Adipocyte (in vitro differentiated cells): ENCODE measurements at places on chromosomes 2 and 18.

GRCh38 chr2:48600917-48601316 lies 16.7 kb upstream of the GTF2A1L start:
- DNase-seq: peak; percentile 51

GRCh38 chr2:159251296-159252173 lies 35.0 kb downstream of the WDSUB1 start:
- DNase-seq: peak; percentile 26

DNA sequence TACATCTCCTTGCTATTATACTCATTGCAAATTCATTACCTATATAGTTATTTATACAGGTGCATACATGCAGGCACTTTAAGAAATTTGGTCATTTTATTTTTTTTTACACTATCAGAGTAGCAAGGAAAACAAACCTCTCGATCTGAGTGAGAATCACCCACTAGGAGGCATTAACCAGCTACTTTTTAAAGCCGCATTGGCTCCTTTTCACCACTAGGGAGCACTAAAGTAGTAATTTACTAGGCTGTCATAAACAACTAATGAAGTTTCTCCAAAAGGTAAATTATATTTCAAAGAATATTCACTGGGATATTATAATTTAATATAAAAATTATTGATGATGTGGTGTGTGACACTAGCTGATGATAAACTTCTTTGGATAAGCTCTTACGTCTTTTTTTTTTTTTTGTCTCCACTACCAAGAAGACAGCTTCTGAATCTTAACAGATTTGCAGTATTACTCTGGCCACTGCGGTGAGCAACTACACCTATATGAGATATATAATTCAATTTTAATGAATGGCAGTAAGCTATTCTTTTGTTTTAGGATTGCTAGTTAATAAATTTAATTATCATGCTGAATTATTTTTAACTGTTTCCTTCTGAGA lies 101.9 kb downstream of the NOL4 start:
- peak; percentile 81 for DNase-seq

GRCh38 chr2:233061591-233062450 lies 1.7 kb downstream of the INPP5D start:
- no peak for DNase-seq

DNA sequence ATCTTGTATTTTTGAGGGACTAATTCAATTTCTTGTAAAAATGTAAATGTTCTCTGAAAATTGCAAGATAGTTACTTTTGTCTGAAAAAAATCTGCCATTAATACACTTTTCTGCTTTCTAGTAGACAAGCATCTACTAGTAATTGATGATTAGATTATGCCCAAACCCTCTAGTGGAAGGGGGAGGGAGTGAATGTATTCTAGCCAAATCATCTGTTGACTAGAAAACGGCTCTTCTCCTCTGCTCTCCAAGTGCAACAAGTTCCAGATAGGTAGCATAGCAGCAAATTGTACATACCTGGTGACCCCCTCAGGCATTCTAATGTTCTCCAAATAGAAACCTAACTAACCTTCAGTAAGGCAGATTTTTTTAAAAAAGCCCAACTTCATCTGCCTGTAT lies 58.6 kb downstream of the RELCH start:
- DNase-seq: no peak

GRCh38 chr2:59889305-59889704 lies 664.1 kb downstream of the BCL11A start:
- no peak for DNase-seq

- no peak for DNase-seq
Measured at GRCh38 chr2:104976603-104977120, 61.2 kb upstream of the MRPS9 start.

DNA sequence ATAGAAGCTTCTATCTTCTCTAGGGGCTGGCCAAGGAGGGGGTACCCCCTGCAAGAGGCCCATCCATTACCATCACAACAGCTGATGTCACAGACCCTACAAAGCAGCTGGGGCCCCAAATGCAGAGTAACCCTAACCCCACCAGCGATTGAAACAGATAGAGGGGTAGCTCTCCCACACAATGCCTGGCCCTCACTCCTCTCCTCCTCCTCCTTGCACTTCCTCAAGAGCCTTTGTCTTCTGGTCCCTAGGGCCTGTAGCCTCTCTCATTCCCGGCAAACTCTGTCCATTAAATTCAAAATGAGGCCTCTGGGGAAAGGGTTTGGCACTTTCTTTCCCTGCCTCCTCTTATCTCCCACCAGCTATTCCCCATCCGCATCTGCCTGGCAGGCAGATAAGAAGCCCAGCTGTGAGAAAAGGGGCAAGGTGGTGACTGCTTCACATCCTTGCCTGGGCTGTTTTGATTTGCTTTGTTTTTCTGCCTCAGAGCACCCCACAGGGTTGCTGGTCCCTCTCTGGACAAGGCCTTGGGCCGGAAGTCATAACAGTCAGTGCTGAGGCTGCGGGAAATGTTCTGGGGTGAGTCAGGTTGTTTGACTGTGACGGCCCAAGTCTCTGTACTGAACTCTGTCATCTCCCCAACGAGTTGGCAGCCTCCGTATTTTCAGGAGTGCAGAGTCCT lies 26.1 kb upstream of the CYP26B1 start:
- DNase-seq: no peak

DNA sequence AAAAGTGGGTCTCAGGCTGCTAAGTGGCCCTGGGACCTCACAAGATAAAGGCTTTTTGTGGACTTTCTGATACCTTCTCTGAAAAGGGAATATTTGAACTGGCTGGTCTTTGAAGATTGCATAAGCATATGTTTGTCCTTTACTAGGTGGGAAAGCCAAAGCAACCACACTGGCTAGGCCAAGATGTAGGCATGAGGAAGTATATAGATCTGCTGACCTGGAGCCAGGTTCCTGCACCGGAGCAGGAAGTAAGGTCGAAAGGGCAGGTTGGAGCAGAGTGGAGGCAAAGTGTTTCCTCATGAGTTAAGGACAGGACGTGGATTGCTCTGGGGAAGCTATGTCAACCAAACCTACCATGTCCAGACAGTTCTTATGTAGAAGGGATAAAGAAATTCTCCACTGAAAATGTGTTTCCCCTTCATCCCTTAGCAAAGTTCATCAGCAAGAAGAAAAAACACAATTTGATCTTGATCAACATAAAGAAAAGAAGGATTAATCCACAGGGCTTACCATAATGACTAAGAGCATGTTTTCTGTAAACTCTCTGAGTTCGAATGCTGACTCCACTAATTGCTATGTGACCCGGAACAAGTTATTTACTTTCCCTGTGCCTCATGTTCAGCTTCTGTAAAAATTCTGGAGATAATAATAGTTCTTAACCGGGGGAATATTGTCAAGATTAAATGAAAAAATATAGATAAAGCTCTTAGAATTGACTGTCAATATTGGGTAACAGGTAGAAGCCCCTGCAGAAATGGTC lies 156.1 kb upstream of the SRD5A2 start:
- no peak for DNase-seq

DNA sequence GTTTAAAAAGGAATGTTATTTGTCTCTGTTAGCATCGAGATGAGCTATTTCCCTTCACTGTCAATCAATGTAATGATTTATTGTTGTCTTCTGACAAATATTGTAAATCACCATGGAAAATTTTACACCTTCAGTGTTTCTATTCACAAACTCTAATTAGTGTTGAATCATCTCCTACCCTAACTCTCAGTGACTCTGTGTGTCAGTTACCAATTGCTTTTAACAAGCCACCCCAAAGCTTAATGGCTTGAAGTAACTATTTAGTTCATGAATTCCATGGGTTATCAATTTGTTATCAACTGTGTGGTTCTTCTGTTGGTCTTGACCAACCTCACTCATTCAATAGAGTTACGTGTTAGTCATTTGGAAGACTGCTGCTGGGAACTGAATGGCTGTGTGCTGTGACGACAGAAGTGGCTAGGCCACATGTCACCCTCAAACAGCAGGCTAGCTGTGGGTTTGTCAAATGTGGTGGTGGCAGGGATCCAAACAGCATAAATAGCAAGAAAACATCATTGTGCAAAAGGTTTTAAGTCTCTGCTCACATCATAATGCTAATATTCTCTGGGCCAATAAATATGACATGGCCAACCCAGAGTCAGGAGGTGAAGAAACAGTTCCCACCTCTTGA lies 910.8 kb upstream of the CDH2 start:
- DNase-seq: no peak

DNA sequence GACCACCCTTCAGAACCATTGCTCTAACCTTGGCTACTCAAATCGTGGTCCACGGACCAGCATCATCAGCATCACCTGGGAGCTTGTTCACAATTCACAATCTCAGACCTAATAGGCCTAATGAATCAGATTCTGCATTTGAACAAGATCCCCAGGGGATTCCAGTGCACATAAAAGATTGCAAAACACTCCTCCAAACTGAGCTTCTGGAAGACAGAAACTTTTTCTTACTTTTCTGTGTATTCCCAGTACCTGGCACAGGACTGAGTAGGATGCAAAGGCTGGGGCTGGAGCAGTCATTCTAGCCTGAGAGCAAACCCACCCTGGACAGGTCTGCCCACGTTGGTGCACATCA lies 115.1 kb upstream of the COPS8 start:
- DNase-seq: peak; percentile 54

DNA sequence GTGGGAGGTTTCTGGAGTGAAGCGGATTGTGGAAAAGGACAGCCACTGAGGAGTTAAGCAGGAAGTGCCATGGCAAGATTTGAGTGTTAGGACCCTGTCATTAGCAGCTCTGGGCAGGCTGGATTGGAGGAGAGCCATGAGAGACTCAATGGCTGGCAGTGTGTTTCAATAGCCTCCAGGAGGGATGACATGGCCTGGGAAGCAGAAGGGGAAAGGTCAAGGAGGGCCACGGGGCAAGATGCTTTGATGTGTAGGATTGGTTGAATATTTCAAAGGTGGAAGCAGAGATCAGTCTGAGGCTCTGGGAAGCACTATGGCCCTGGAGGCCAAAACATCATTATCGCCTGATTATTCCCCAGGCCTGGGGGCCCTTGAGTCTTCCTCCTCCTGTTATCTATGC lies 229.0 kb upstream of the HS6ST1 start:
- no peak for DNase-seq

DNA sequence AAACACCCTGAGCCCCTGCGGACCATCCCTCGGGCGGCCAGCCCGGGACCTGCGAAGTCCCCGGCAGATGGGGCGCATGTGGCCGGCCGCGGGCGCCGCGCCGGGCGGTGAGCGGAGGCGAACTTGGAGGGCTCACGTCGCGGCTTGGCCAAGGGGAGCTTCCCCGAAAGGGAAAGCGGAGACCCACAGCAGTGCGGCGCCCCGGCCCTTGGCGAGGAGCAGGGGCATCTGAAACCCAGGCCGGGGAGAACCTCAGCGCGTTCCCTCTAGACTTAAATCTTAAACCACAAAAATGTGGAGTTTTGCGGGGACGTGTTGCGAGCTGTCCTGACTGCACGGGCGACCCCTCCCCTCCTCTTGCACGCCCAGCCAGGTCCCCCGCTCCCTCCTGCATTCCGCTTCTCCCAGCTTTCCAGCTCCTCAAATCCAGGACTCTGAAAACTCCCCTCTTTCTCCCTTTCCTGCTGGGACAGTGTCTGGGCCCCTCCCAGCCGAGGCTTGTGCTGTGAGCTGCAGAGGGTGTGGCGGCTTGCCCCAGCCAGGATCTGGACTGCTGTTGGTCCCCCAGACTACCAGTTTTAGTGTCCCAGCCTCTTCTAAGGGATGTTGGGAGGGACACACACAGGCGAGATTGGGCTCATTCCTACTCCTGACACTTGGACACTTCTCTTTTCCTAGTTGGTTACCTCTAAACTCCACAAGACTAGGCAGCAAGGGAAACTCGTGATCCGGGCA lies 1.3 kb downstream of the FMNL2 start:
- peak; percentile 80 for DNase-seq

DNA sequence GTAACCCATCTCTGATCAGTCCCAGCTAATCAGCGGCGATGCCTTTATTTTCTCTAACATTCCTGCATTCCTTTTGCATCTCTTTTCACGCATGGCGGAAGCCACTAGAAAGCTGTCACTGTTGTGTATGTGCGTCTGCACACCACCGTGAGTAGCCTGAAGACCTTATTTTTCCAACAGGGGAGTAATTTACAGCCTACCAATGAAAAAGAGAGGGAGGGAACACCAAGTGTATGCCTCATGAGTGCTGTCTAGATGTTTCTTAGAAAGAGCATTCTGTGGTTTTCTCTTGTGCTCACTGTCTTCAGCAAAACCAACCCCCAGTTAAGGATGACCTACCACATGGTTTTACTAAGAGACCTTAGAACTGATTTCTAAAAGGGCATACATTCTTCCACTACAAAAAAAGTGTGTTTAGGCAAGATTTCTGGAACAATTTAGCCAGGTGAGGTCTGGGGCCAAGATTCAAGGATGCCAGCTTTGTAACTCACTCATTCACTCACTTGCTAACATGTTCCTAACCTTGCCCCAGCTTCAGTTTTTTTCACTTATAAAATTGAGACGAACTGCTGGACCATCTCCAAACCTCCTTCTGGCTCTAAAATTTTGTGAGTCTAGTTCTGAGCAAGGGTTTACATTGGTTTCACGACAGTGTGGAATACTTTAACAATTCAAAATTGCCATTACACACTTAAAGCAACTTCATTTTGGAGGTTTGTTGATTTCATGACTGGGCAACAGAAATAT lies 51.4 kb downstream of the BCL2 start:
- DNase-seq: peak; percentile 1

- no peak for DNase-seq
Measured at GRCh38 chr2:167181688-167182087, 293.4 kb downstream of the XIRP2 start.

- DNase-seq: no peak
Measured at GRCh38 chr2:186307871-186308270, 178.2 kb upstream of the ZC3H15 start.

DNA sequence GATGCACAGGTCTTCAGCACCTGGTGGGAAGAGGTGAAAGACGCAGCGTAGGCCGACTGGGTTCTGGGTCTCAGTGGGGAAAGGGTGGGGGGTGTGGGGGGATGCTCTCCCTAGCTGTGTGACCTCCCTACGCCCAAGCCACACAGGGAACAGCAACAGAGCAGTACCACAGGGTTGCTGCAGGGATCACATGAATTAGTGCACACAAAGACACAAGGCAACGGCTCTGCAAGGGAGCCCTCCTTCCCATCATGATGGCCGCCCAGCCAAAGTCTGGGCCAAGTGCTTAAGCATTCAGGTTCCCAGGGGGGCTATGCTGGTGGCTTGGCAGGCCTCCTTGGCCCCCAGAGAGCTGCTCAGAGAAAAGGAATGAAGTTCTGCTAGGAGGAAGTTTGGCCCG lies 28.2 kb upstream of the GBX2 start:
- no peak for DNase-seq

DNA sequence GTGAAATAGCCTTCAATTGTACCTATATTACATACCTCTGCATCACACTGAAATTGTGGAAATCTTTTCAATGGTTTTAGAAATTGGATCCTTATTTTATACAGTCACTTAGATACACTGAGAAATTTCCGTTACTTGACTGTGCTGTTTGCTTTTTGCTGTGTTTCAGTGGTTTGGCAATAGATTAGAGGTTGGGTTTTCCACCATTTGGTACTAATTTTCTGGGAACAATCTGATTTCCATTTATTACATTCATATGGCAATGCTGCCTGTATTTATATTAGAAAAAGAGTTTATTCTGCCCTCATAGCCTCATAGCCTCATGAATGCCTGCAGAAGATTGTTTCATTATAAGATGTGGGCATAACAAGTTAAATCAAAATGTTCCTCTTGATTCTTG lies 285.0 kb downstream of the GULP1 start:
- peak; percentile 85 for DNase-seq

GRCh38 chr2:174704061-174704460 lies 60.2 kb downstream of the CHRNA1 start:
- DNase-seq: no peak

GRCh38 chr2:96550787-96551604 lies 14.4 kb downstream of the ARID5A start:
- DNase-seq: no peak
